ENCODE measurements at places on chromosomes 7 and 10. TPM values are rescaled to one million over a fixed set of nuclear protein-coding genes. Genes with fewer than 3 reads are reported as not detected.

- H3K36me3 ChIP-seq: no peaks in the 10 kb centered on the region
- no peaks in the 10 kb centered on the region for H3K27me3 ChIP-seq
- H3K4me1 ChIP-seq: peaks cover 4% of the 10 kb centered on the region
- no peak overlapping the region for H3K27ac ChIP-seq
Observed at GRCh38 chr7:140300243-140301136, 97.8 kb downstream of the SLC37A3 start.

DNA sequence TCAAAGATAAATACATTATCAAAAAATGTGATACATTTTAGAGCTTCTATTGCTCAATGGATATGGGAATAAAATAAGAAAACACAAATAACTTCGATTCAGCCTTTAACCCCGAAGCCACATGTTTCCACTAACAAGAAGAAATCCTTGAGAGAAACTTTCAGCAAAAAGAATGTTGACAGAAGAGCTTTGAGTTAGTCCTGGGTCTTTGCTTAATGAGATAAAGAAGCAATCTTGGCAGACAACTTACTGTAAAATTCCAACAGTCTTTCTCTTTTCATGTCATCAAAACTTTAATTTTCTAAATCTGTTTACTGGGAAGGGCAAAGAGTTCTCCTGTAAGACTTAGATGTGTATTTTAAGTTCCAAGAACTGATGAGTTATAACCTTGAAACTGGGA, 810.2 kb downstream of the CNTNAP2 start:
- H3K4me3 ChIP-seq: no peak overlapping the region
- no peaks in the 10 kb centered on the region for H3K27me3 ChIP-seq
- no peaks in the 10 kb centered on the region for H3K36me3 ChIP-seq
- no peak for DNase-seq
- H3K4me1 ChIP-seq: no peaks in the 10 kb centered on the region

- no peak within 1 kb of the TSS for H3K4me3 ChIP-seq
- no peak for DNase-seq
- no peak within 1 kb of the TSS for H3K27ac ChIP-seq
- no peaks in the 10 kb centered on the region for H3K4me1 ChIP-seq
- peaks cover 2% of the 10 kb centered on the region for H3K27me3 ChIP-seq
- H3K36me3 ChIP-seq: no peaks in the 10 kb centered on the region
Observed at GRCh38 chr10:13234172-13234571, at the start of gene UCMA. TSS of gene UCMA (minus strand) at chr10:13234374. CDS start at chr10:13234258, 116 bp downstream.

GRCh38 chr7:17706275-17706674, 234.0 kb downstream of the SNX13 start:
- H3K27ac ChIP-seq: no peak overlapping the region
- H3K4me3 ChIP-seq: no peak overlapping the region
- H3K4me1 ChIP-seq: no peaks in the 10 kb centered on the region
- H3K36me3 ChIP-seq: no peaks in the 10 kb centered on the region

GRCh38 chr7:70752794-70753241, 379.1 kb upstream of the GALNT17 start:
- H3K27ac ChIP-seq: no peak overlapping the region
- H3K36me3 ChIP-seq: peaks cover 2% of the 10 kb centered on the region
- no peak for DNase-seq
- H3K4me1 ChIP-seq: no peaks in the 10 kb centered on the region

DNA sequence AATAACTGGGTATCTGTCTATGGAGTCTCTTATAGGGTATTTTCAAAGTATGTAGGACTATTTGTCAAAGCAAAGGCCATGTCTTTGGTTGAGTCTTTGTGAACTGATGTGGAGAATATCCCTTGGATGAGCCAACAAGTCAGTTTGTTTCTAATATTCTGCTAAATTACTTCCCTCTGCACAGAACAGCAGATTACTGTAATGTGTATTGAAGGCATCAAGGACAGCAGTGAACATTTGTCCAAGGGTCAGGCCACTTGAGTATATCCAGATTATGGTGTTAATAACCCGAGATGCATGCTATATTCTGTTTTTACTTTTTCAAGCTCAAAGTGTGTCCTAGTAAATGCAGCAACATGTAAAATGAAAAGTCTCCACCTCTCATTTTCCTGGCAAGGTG, 144.2 kb upstream of the GLI3 start:
- no peaks in the 10 kb centered on the region for H3K36me3 ChIP-seq
- no peak overlapping the region for H3K4me3 ChIP-seq
- DNase-seq: no peak

- no peak overlapping the region for H3K4me3 ChIP-seq
- H3K27me3 ChIP-seq: no peaks in the 10 kb centered on the region
- peak overlapping the region; percentile 37 for H3K27ac ChIP-seq
- H3K4me1 ChIP-seq: peaks cover 44% of the 10 kb centered on the region
- H3K36me3 ChIP-seq: peaks cover 86% of the 10 kb centered on the region
- DNase-seq: no peak
Observed at GRCh38 chr10:124701881-124702656, 42.1 kb downstream of the FAM53B start.

GRCh38 chr10:74104996-74105395, 45.6 kb downstream of the AP3M1 start:
- no peaks in the 10 kb centered on the region for H3K4me1 ChIP-seq
- H3K4me3 ChIP-seq: no peak overlapping the region
- H3K27me3 ChIP-seq: no peaks in the 10 kb centered on the region
- no peak overlapping the region for H3K27ac ChIP-seq
- no peak for DNase-seq
- peaks cover 60% of the 10 kb centered on the region for H3K36me3 ChIP-seq

- H3K27me3 ChIP-seq: no peaks in the 10 kb centered on the region
- H3K27ac ChIP-seq: no peak overlapping the region
- H3K4me1 ChIP-seq: no peaks in the 10 kb centered on the region
- no peak for DNase-seq
- H3K4me3 ChIP-seq: no peak overlapping the region
- H3K36me3 ChIP-seq: no peaks in the 10 kb centered on the region
Observed at GRCh38 chr7:92275327-92275726, 29.6 kb downstream of the ANKIB1 start.

DNA sequence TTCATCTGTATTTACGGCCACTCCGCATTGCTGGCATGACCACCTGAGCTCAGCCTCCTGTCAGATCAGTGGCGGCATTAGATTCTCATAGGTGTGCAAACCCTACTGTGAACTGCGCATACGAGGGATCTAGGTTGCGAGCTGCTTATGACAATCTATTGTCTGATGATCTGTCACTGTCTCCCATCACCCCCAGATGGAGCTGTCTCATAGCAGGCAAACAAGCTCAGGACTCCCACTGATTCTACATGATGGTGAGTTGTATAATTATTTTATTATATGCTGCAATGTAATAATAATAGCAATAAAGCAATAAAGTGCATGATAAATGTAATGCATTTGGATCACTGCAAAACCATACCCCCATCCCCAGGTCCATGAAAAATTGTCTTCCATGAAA, 1172.9 kb upstream of the AUTS2 start:
- no peaks in the 10 kb centered on the region for H3K36me3 ChIP-seq
- no peak for DNase-seq
- H3K4me3 ChIP-seq: no peak overlapping the region
- no peak overlapping the region for H3K27ac ChIP-seq

GRCh38 chr7:73503229-73503628, 18.9 kb downstream of the BAZ1B start:
- no peaks in the 10 kb centered on the region for H3K4me1 ChIP-seq
- H3K4me3 ChIP-seq: no peak overlapping the region
- H3K36me3 ChIP-seq: peaks cover 78% of the 10 kb centered on the region

DNA sequence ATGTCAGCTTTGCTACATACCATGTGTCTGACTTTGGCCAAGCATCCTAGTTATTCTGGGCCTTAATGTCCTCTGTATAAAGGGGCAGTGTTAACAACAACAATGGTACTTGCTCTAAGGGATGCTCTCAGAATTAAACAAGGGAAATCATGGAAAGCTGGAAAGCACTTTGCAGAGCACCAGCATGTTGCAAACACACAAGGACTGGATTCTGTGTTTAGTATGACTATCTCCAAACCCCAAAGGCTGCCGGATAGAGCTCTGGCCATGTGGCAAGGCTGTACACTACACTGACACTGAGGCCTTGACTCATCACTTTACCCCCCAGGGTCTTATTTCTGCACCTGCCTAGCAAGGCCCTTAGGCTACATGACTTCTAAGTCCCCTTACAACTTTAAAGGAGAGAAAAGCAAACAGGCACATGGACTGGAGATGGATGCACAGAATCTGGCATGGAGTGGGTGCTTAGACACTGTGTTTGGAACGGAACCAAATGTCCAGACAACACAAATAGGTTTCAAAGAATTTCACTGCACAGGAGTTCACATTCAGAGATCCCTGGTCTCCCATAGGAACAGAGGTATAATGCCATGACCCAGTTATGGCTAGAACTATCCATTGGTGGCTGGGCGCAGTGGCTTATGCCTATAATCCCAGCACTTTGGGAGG, 74.6 kb downstream of the FAM13C start:
- no peaks in the 10 kb centered on the region for H3K4me1 ChIP-seq
- no peak overlapping the region for H3K4me3 ChIP-seq
- no peak for DNase-seq
- no peak overlapping the region for H3K27ac ChIP-seq

- H3K36me3 ChIP-seq: peaks cover 4% of the 10 kb centered on the region
- H3K27ac ChIP-seq: peak overlapping the region; percentile 99
- peaks cover 20% of the 10 kb centered on the region for H3K4me1 ChIP-seq
- no peaks in the 10 kb centered on the region for H3K27me3 ChIP-seq
Observed at GRCh38 chr10:122019414-122019975, 30.5 kb downstream of the TACC2 start.

DNA sequence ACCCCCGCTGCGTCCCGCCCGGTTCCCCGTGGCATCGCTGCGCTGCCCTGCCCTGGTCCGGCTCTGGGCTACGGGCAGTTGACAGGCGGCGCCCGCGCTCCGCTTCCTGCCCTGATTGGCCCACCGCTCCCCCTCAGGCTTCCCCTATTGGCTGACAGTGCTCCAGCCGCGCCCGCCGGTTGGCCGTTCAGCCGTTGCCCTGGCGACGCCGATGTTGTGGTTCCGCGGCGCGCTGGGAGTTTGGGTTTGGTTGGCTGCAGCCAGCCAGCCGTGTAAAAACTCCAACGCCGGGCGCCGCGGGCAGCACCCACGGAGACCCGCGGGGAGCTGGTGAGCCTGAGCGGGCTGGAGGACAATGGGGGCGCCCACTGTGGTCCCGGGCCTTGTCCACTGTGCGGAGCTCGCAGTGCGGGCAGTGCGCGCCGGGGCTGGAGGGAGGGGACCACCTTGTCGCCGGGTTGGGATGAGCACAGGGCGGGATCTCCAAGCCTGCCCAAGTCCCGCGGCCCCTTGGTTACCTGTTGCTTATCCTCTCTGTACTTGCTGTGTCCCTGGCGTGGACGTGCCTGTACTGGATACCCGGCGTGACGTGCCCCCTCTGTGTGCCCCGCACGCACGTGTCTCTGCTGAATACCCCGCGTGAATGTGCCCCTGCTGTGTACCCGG, at the start of gene C7orf57:
Gene C7orf57 (plus strand): TSS at position 243 of the 666 bp plus-strand sequence. CDS start 766 bp downstream, outside the sequence.
- no peaks in the 10 kb centered on the region for H3K36me3 ChIP-seq
- H3K4me3 ChIP-seq: peak within 1 kb of the TSS; percentile 30
- DNase-seq: peak; percentile 85
- H3K4me1 ChIP-seq: peaks cover 9% of the 10 kb centered on the region

GRCh38 chr10:121942749-121943416, 15.1 kb upstream of the ATE1 start:
- no peak overlapping the region for H3K4me3 ChIP-seq
- no peaks in the 10 kb centered on the region for H3K36me3 ChIP-seq
- H3K4me1 ChIP-seq: peaks cover 6% of the 10 kb centered on the region
- no peak overlapping the region for H3K27ac ChIP-seq
- H3K27me3 ChIP-seq: no peaks in the 10 kb centered on the region

- H3K4me1 ChIP-seq: no peaks in the 10 kb centered on the region
- H3K27ac ChIP-seq: no peak overlapping the region
- no peaks in the 10 kb centered on the region for H3K27me3 ChIP-seq
- H3K4me3 ChIP-seq: no peak overlapping the region
- no peak for DNase-seq
- peaks cover 5% of the 10 kb centered on the region for H3K36me3 ChIP-seq
Observed at GRCh38 chr10:31832261-31832660, 96.4 kb downstream of the ARHGAP12 start.

DNA sequence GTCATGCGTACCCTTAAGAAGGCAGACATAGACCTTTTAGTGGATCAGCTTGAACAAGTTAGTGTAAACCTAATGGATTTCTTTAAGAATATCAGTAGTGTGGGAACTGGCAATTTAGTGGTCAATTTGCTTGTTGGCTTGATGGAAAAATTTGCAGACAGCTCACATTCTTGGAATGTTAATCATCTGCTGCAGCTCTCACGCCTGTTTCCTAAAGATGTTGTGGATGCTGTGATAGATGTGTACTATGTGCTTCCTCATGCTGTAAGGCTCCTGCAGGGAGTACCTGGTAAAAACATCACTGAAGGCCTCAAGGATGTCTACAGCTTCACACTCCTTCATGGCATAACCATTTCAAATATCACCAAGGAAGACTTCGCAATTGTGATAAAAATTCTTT, 103.4 kb downstream of the ABCA13 start:
- H3K4me1 ChIP-seq: no peaks in the 10 kb centered on the region
- H3K36me3 ChIP-seq: no peaks in the 10 kb centered on the region
- no peak for DNase-seq
- no peak overlapping the region for H3K27ac ChIP-seq
- no peaks in the 10 kb centered on the region for H3K27me3 ChIP-seq

- no peak for DNase-seq
- H3K27ac ChIP-seq: peak overlapping the region; percentile 53
- peaks cover 4% of the 10 kb centered on the region for H3K27me3 ChIP-seq
Observed at GRCh38 chr10:3054851-3055199, 12.5 kb upstream of the PFKP start.

GRCh38 chr7:24882989-24883621, 96.9 kb downstream of the OSBPL3 start:
- peaks cover 4% of the 10 kb centered on the region for H3K36me3 ChIP-seq
- DNase-seq: no peak
- H3K4me1 ChIP-seq: no peaks in the 10 kb centered on the region
- no peak overlapping the region for H3K27ac ChIP-seq

DNA sequence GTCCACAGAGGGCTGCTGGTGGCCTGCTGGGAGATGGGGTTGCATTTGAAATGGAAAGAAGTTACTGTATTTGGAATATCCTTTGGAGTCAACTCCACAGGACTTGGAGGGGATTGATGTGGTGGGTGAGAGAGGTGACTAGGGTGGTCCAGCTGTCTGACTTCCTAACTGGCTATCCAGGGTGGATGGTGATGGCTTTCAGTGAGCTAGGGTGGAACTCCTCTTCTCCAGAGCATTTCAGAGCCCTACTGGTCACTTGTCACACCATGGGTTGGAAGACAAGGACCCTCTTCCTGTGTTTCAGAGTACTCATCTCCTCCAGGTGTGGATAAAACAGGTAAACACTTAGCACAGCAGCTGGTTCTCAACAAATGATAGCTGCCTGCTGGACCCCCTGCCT, 3.3 kb upstream of the ADAMTS14 start:
- H3K27me3 ChIP-seq: peaks cover 30% of the 10 kb centered on the region
- no peak overlapping the region for H3K4me3 ChIP-seq
- H3K4me1 ChIP-seq: peaks cover 8% of the 10 kb centered on the region
- H3K36me3 ChIP-seq: no peaks in the 10 kb centered on the region
- no peak for DNase-seq
- no peak overlapping the region for H3K27ac ChIP-seq

GRCh38 chr10:74078037-74078436, 72.6 kb downstream of the AP3M1 start:
- DNase-seq: peak; percentile 19
- peaks cover 8% of the 10 kb centered on the region for H3K4me1 ChIP-seq
- H3K27ac ChIP-seq: no peak overlapping the region
- no peaks in the 10 kb centered on the region for H3K27me3 ChIP-seq
- H3K4me3 ChIP-seq: no peak overlapping the region

Gene PTPN20
- 1.5 TPM for polyA plus RNA-seq

Gene CCDC136
- 11.3 TPM for polyA plus RNA-seq

Gene FOXP2
- 9.7 TPM for polyA plus RNA-seq

Gene NUTM2E
- 0.09 TPM for polyA plus RNA-seq

Gene CREB3L2
- polyA plus RNA-seq: 49.3 TPM

Gene DBNL
- 66.1 TPM for polyA plus RNA-seq

Gene FAM25A
- polyA plus RNA-seq: not detected

Gene ATOH7
- 1.4 TPM for polyA plus RNA-seq

Gene NACAD
- 7.2 TPM for polyA plus RNA-seq

Gene TET1
- 3.2 TPM for polyA plus RNA-seq

Gene AKR1C8
- polyA plus RNA-seq: 0.13 TPM

Gene C10orf62
- 0.09 TPM for polyA plus RNA-seq

Gene SH2D4B
- 0.01 TPM for polyA plus RNA-seq

Gene BEND7
- 7.7 TPM for polyA plus RNA-seq
